ENCODE measurements at places on chromosomes 7 and 10. TPM values are rescaled to one million over a fixed set of nuclear protein-coding genes. Genes with fewer than 3 reads are reported as not detected.

GRCh38 chr10:129280908-129281586, 186.0 kb upstream of the MGMT start:
- no peak overlapping the region for H3K27ac ChIP-seq
- H3K4me1 ChIP-seq: no peaks in the 10 kb centered on the region
- H3K27me3 ChIP-seq: no peaks in the 10 kb centered on the region
- H3K4me3 ChIP-seq: no peak overlapping the region
- no peaks in the 10 kb centered on the region for H3K36me3 ChIP-seq

- no peaks in the 10 kb centered on the region for H3K27me3 ChIP-seq
- H3K27ac ChIP-seq: no peak overlapping the region
- DNase-seq: no peak
- no peak overlapping the region for H3K4me3 ChIP-seq
These were observed 109.5 kb upstream of the GATA3 start for GRCh38 chr10:7945034-7945433.

- H3K4me1 ChIP-seq: no peaks in the 10 kb centered on the region
- no peak for DNase-seq
- no peaks in the 10 kb centered on the region for H3K27me3 ChIP-seq
- H3K36me3 ChIP-seq: peaks cover 12% of the 10 kb centered on the region
These were observed 79.7 kb downstream of the GALNT11 start for GRCh38 chr7:152105205-152105604.

DNA sequence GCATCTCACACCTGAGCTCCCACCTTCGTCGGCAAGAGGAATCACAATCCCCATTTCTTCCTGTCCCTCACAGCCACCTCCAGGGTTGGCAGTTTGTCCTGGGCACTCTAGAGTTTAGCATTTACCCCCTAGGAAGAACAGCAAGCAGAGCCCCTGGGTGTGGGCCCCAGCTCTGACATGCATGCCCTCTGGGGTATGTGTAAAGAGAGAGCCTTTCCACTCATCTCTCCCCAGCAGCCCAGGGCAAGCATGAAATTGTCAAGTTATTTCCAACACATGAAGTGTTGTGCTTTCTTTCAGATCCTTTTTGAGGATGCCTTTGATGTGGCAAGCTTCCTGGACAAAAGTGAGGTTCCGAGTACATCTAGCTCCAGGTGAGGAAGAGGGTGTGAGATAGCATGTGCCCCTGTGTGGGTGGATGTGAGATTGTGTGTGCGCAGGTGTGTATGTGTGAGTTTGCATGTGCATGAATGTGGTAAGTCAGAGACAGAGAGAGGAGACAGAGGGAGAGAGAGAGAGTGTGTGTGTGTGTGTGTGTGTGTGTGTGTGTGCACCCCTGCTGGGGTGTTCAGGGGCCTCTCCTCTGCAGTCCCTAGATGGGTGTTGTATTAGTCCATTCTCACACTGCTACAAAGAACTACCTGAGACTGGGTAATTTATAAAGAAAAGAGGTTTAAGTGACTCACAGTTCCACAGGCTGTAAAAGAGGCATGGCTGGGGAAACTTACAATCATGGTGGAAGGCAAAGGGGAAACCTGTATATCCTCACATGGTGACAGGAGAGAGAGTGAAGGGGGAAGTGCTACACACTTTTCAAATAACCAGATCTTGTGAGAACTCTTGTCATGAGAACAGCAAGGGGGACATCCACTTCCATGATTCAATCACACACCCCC, 18.1 kb downstream of the STRA8 start:
- no peak overlapping the region for H3K4me3 ChIP-seq
- DNase-seq: no peak
- H3K27me3 ChIP-seq: no peaks in the 10 kb centered on the region
- H3K4me1 ChIP-seq: no peaks in the 10 kb centered on the region

GRCh38 chr10:49407151-49407550, 11.3 kb upstream of the DRGX start:
- DNase-seq: no peak
- no peaks in the 10 kb centered on the region for H3K36me3 ChIP-seq
- H3K4me3 ChIP-seq: no peak overlapping the region
- peaks cover 19% of the 10 kb centered on the region for H3K27me3 ChIP-seq
- H3K4me1 ChIP-seq: no peaks in the 10 kb centered on the region
- H3K27ac ChIP-seq: no peak overlapping the region

GRCh38 chr7:148104136-148104716, 486.3 kb upstream of the C7orf33 start:
- no peak overlapping the region for H3K4me3 ChIP-seq
- no peaks in the 10 kb centered on the region for H3K4me1 ChIP-seq
- no peak for DNase-seq

DNA sequence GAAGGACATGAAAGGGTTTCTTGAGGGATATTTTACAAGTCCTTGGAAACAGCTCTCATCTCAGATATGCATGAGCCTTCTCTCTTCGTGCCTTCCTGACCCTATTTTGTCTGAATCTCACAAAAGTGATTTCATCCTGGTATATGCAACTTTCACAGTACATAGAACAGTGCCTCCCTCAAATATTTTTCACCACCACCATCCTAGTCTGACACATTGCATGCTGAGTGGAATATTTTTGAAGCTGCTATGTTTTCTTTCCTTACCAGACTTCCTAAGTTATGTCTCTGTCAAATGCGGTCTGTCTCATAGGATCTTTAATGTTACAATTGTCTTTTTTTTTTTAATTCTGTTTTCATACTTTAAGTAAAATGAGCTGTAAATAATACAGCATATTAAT, 673.3 kb upstream of the LRRN3 start:
- no peak for DNase-seq
- no peaks in the 10 kb centered on the region for H3K4me1 ChIP-seq
- H3K4me3 ChIP-seq: no peak overlapping the region
- H3K27ac ChIP-seq: no peak overlapping the region
- no peaks in the 10 kb centered on the region for H3K36me3 ChIP-seq
- H3K27me3 ChIP-seq: no peaks in the 10 kb centered on the region

DNA sequence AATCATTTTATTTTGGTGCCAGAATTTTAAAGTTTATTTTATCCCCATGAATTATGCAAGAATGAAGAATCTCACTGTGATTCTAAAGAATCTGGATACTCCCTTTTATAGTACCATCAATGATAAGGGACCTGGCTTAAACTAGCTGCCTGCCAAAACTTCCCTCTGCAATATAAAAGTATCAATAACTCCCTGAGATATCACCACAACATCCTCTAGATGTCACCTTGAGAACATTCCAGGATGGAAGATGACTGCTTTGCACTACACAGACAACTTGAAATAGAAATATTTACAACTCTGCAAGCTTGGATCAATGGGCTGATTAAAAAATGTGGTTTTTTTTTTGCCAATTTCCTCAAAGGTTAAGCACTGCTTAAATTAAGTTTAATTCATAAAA, 142.1 kb downstream of the SLC25A13 start:
- H3K27me3 ChIP-seq: no peaks in the 10 kb centered on the region
- no peak for DNase-seq
- no peak overlapping the region for H3K4me3 ChIP-seq
- H3K36me3 ChIP-seq: no peaks in the 10 kb centered on the region
- no peaks in the 10 kb centered on the region for H3K4me1 ChIP-seq
- no peak overlapping the region for H3K27ac ChIP-seq

DNA sequence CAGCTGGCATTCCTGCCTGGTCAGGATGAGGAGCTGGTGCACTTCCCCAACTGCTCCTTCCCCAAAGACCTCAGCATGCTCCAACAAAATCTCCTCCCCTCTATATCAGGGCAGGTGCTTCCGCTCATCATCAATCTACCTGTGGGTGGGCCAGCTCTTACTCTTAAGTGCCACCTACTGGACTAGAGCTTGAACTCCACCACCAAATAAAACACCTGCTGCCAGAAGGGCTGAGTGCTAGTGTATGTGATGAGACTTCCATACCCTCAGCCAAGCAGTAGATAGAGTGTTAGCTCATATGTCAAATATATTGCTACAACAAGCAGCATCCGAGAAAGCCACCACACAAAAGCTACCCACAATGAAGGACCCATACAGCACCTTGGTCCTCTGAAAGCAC, 264.3 kb downstream of the RNLS start:
- no peak overlapping the region for H3K4me3 ChIP-seq
- no peaks in the 10 kb centered on the region for H3K36me3 ChIP-seq
- DNase-seq: no peak
- no peaks in the 10 kb centered on the region for H3K4me1 ChIP-seq
- H3K27ac ChIP-seq: no peak overlapping the region

DNA sequence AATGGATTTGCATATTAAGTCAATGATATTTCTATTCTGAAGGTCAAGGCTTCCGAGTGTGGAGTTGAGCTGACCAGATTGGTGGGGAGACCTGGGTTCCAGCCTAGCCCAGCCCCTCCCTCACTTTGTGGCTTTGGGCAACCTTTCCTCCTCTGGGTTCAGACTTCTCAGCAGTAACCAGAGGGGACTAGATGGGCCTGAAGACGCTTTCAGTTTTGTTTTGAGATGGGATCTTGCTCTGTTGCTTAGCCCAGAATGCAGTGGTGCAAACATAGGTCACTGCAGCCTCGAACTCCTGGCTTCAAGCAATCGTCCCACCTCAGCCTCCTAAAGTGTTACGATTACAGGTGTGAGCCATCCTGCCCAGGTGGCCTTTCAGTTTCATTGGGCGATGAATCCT, 68.1 kb upstream of the LEP start:
- H3K4me1 ChIP-seq: peaks cover 7% of the 10 kb centered on the region
- no peak overlapping the region for H3K27ac ChIP-seq
- no peak overlapping the region for H3K4me3 ChIP-seq
- peaks cover 10% of the 10 kb centered on the region for H3K27me3 ChIP-seq
- H3K36me3 ChIP-seq: no peaks in the 10 kb centered on the region

DNA sequence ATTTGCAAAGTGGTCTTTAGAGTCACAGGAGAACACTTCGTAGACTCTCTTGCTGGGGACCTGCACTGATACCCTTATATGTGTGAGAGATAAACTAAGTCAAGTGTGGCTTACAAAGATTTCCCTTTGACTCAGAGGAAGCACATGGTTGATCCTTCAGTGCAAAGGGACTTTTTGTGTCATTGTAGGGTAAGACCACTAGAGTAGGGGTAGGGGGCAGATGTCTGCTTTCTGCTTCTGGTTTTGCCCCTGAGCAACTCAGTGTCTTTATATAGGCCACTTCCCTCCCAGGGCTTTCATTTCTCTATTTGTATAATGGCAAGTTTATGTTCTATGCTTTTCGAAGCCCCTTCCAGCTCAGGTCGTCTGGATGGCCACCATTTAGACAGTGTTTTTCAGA, 281.7 kb downstream of the SORCS3 start:
- no peaks in the 10 kb centered on the region for H3K4me1 ChIP-seq
- no peaks in the 10 kb centered on the region for H3K27me3 ChIP-seq
- H3K27ac ChIP-seq: no peak overlapping the region
- DNase-seq: no peak
- H3K36me3 ChIP-seq: no peaks in the 10 kb centered on the region
- no peak overlapping the region for H3K4me3 ChIP-seq

GRCh38 chr10:69766161-69766910, 35.4 kb upstream of the COL13A1 start:
- H3K27ac ChIP-seq: no peak overlapping the region
- no peaks in the 10 kb centered on the region for H3K27me3 ChIP-seq
- H3K4me1 ChIP-seq: no peaks in the 10 kb centered on the region
- no peak for DNase-seq
- no peaks in the 10 kb centered on the region for H3K36me3 ChIP-seq

DNA sequence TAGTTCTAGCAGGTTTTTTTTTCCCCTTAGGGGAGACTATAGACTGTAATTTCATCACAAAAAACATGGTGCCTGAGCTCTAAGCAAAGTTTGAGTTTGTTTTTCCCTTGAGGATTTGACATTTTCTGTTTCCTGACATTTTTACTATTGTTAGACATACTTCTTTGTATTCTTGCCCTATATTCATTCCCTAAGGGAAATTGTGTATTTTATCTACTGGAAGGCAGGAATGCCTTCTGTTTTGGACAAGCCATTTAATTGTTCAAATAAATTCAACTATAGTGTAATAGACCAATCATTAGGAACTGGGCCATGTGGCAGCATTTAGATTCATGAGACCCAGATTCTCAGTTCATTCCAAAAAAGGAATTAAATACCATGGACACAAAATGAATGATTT, 335.0 kb downstream of the EXOC4 start:
- no peak overlapping the region for H3K27ac ChIP-seq
- no peaks in the 10 kb centered on the region for H3K4me1 ChIP-seq
- no peaks in the 10 kb centered on the region for H3K36me3 ChIP-seq
- no peak for DNase-seq

DNA sequence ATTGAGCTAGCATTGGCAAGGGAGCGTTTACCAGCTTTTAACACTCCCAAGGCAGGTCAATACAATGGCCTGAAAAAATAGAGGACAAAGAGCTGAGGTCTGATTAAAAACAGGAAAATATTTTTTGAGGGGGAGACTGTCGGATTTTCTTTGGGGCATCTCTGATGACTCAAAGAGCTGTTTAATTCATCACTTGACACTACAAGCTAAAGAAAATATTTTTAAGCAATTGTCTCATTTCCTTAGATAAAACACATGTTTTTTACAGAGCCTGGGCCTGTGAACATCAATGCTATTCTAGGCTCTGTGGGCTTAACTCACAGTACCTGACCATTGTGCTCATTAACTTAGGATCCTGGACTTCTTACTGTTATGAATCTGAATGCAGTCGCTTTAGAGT, 100.8 kb downstream of the NRP1 start:
- no peaks in the 10 kb centered on the region for H3K36me3 ChIP-seq
- no peaks in the 10 kb centered on the region for H3K4me1 ChIP-seq
- H3K27ac ChIP-seq: no peak overlapping the region
- H3K4me3 ChIP-seq: no peak overlapping the region
- DNase-seq: no peak

LRRN3 gene
- total RNA-seq: 91.4 TPM

CYP2C19 gene
- not detected for total RNA-seq

FBH1 gene
- total RNA-seq: 59.3 TPM

LIPN gene
- total RNA-seq: not detected

ST7 gene
- total RNA-seq: 12.7 TPM

BET1 gene
- total RNA-seq: 22.6 TPM

SLC18A3 gene
- not detected for total RNA-seq

KLF14 gene
- total RNA-seq: not detected

PRLHR gene
- not detected for total RNA-seq

ACBD5 gene
- total RNA-seq: 19.2 TPM
